ENCODE measurements at places on chromosomes 3 and 15.

GRCh38 chr15:48389691-48390143 is 58.5 kb downstream of the DUT start:
- H3K4me1 ChIP-seq = no peaks in the 10 kb centered on the region
- no peak overlapping the region for H3K27ac ChIP-seq
- H3K27me3 ChIP-seq = no peaks in the 10 kb centered on the region
- no peak for DNase-seq
- H3K36me3 ChIP-seq = no peaks in the 10 kb centered on the region
- H3K4me3 ChIP-seq = no peak overlapping the region

GRCh38 chr15:51879555-51879954 is 50.1 kb downstream of the TMOD3 start:
- H3K4me3 ChIP-seq = no peak overlapping the region
- peaks cover 5% of the 10 kb centered on the region for H3K36me3 ChIP-seq

DNA sequence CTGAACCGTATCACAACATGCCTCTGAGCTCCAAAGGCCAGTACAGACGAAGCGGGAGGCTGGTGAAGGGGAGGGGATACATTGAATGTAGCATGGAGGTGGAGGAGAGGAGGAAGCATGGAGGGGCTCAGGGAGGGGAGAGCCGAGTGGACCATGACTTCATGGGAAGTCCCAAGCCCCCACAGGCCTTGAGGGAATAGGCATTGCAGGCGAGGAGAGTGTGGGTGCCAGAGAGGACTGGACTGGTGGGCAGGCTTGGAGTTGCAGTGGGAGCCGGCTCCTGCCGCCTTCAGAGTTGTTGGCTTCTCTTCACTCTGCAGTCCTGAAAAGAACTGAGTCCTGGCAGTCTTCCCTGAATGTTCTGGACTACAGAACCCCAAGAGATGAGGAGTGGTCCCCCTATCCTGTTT is 3.3 kb upstream of the RNU6-1 start:
- no peak for DNase-seq
- H3K27me3 ChIP-seq = no peaks in the 10 kb centered on the region
- no peak overlapping the region for H3K27ac ChIP-seq
- no peaks in the 10 kb centered on the region for H3K36me3 ChIP-seq

GRCh38 chr3:29312960-29313452 is 32.1 kb downstream of the RBMS3 start:
- H3K4me3 ChIP-seq = no peak overlapping the region
- no peaks in the 10 kb centered on the region for H3K36me3 ChIP-seq
- no peaks in the 10 kb centered on the region for H3K4me1 ChIP-seq
- no peaks in the 10 kb centered on the region for H3K27me3 ChIP-seq

GRCh38 chr3:79491029-79491641 is 276.7 kb downstream of the ROBO1 start:
- H3K4me1 ChIP-seq = no peaks in the 10 kb centered on the region
- DNase-seq = no peak
- H3K4me3 ChIP-seq = no peak overlapping the region
- no peak overlapping the region for H3K27ac ChIP-seq

- no peaks in the 10 kb centered on the region for H3K36me3 ChIP-seq
- no peaks in the 10 kb centered on the region for H3K27me3 ChIP-seq
- no peak for DNase-seq
- H3K4me1 ChIP-seq = peaks cover 5% of the 10 kb centered on the region
- H3K4me3 ChIP-seq = no peak overlapping the region
Observed at GRCh38 chr15:90459368-90459767, 70.4 kb upstream of the CRTC3 start.

DNA sequence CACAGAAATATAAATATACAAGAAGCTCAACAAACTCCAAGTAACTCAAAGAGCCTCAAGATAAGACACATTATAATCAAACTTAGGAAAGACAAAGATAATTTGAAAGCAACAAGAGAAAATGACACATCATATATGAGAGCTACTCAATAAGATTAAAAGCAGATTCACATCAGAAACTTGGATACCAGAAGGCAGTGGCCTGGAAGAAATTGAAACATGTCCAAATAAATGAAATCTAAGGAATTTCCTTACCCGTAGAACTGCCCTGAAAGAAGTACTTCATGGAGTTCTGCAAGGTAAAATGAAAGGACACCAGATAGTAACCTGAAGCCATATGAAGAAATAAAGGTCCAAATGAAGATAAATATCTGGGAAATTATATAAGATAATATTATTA is 113.9 kb downstream of the LSAMP start:
- no peak overlapping the region for H3K27ac ChIP-seq
- no peaks in the 10 kb centered on the region for H3K36me3 ChIP-seq
- no peaks in the 10 kb centered on the region for H3K27me3 ChIP-seq
- no peak overlapping the region for H3K4me3 ChIP-seq
- peaks cover 3% of the 10 kb centered on the region for H3K4me1 ChIP-seq

DNA sequence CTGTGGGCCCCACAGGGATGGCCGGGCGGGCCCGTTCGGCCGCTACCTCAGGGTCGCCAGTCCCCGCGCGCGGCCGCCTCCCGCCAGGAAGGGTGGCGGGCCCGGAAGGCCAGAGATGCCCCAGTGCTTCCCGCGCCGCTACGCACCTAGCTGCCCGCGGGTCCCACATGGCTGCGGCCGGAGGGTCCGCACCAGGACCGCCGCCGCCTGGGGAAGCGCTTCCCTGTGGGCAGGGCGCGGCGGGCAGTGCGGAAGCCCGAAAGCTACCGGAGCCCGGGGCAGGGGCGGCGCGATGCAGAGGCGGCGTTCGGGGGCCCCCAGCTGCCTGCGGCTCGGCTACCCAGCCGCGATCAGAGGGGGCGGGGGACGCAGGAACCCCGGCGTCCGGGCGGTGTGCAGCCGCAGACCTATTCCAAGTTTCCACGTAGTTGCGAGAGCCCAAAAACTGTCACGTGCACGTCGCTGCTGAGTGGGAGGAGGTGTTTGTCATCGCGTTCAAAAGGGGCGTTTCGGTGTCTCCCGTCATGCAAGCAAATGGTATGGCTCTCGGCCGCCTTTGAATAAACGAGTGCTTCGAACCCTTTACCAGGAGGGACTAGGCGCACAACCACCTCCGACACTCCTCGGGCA is at the start of gene TRANK1:
TSS of gene TRANK1 (minus strand) at position 414 of the 630 bp plus-strand sequence. CDS start at position 169, 245 bp downstream.
- H3K27ac ChIP-seq = no peak within 1 kb of the TSS
- DNase-seq = no peak
- peaks cover 11% of the 10 kb centered on the region for H3K27me3 ChIP-seq
- no peaks in the 10 kb centered on the region for H3K36me3 ChIP-seq
- H3K4me3 ChIP-seq = no peak within 1 kb of the TSS

DNA sequence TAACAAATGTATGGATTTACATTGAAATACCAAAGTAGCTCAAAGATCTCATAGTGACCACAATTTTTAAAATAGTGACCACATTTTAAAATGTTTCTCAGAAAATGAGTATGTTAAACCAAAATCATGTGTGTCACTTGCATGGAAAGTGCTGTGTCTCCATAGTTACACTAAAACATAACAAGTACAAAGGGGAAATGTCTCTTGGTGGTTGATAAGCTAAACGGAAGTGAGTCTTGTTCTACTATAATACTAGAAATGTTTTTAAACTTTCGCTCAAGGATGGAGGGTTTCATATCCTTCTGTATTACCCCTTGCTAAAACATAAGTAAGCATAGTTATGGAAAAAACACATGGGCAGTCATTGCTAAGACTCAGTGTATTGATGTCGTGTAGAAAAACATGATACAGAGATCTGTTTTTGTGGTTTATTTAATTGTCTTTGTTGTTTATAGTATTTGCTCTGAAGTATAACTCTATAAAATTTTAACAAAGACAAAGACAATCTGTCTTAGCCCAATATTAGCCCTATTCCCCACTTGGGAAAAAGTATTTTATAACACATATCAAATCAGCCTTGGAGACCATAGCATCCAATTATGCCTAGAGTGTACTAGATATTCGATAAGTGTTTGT is 27.0 kb upstream of the DENND4A start:
- H3K4me3 ChIP-seq = no peak overlapping the region
- H3K27me3 ChIP-seq = no peaks in the 10 kb centered on the region
- no peak for DNase-seq
- no peaks in the 10 kb centered on the region for H3K4me1 ChIP-seq
- no peak overlapping the region for H3K27ac ChIP-seq
- no peaks in the 10 kb centered on the region for H3K36me3 ChIP-seq

DNA sequence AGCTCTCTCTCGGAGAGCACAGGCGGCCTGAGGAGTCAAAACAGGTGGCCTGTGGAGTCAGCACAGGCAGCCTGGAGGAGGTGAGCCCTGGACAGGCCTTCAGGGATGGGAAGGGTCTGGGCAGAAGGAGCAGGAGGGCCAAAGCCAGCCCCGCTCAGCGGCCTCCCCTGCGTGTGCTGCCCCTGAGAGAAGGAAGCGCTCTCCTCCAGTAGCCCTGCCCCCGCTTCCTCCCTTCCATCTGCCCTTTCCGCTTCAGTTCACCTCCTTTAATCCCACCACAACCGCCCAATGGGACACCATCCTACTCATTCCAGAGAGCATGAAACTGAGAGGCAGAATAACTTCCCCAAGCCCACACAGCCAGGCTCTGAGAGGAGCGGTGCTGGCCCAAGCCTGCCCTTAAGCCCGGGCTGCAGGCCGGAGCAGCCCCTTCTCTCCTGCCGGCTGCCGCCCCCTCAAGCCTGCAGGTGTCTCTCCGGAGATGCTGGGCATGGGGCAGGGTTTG is 3.2 kb upstream of the NR2E3 start:
- peak overlapping the region; percentile 79 for H3K27ac ChIP-seq
- H3K4me3 ChIP-seq = no peak overlapping the region
- peak; percentile 57 for DNase-seq
- no peaks in the 10 kb centered on the region for H3K27me3 ChIP-seq
- H3K4me1 ChIP-seq = peaks cover 24% of the 10 kb centered on the region

- no peaks in the 10 kb centered on the region for H3K27me3 ChIP-seq
- no peak overlapping the region for H3K27ac ChIP-seq
- no peak overlapping the region for H3K4me3 ChIP-seq
- H3K4me1 ChIP-seq = no peaks in the 10 kb centered on the region
- DNase-seq = no peak
- no peaks in the 10 kb centered on the region for H3K36me3 ChIP-seq
Observed at GRCh38 chr15:26214290-26214689, 351.2 kb upstream of the ATP10A start.

DNA sequence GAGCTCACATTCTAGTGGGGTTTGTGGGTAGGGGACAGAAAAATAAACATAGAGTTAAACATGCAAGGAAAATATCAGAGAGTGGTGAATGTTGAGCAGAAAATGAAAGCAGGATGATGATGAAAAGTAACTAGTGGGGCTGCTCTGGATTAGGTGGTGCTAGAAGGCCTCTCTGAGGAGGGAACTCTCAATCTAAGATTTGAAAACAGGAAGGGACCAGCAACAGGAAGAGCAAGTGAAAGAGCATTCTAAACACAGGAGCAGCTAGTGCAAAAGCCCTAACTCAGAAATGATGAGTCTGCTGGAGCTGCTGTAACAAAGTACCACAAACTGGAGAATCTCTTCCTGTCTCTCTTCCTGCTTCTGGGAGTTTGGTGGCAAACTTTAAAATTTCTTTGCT is 468.6 kb upstream of the AGTR1 start:
- no peaks in the 10 kb centered on the region for H3K36me3 ChIP-seq
- peaks cover 1% of the 10 kb centered on the region for H3K4me1 ChIP-seq
- DNase-seq = no peak
- no peak overlapping the region for H3K27ac ChIP-seq

DNA sequence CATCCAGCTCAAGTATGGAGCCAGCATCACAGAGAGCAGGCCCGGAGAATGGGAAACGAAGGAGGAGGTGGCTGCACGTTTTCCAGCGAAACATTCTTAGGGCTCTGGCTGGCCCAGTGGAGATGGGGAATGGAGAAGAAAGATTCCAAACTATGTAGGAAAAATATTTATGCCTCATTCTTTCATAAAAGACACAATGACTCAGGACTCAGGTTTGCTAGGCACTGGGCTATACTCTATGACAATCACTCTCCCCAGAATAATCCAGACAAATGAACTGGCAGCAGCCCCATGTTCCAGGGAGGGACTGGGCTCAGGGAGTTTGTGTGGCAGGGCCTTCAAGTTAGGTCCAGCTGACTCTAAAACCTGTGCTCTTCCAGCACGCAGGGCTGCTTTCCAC is 110.8 kb upstream of the RAD18 start:
- no peak for DNase-seq
- H3K4me1 ChIP-seq = peaks cover 6% of the 10 kb centered on the region
- H3K27ac ChIP-seq = no peak overlapping the region
- H3K4me3 ChIP-seq = no peak overlapping the region

DNA sequence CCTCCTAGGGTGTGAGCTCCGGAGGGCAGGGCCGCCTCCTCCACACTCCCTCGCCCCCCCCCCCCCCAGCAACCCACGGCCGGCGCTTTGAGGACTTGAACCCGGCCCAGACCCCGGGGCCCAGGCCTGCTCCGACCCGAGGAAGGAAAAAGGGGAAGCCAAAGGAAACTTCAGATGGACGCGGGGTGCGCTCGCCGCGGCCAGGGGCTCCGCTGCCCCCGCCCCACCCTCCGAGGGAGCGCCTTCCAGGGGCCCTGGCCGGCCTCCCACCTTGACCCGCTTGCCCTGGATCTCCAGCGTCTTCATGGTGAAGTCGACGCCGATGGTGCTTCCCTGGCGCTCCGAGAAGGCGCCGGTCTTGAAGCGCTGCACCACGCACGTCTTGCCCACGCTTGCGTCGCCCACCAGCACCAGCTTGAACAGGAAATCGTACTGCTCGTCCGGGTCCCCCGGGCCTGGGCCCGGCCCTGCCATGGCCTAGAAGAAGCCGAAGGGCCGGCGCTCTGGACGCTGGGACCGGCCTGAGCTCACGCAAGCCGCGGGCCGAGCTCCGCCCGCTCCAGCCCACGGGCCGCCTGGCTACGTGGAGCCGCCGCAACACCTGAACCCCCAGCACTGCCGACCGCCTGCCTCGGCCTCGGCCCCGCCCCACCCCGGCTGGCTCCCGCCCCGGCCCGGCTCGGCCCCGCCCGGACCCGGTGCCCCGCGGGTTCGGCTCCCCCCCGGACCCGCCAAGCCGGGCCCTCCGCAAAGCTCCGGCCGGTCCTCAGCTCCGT is 400 bp downstream of the RAB43 start:
- peak; percentile 27 for DNase-seq
- H3K27me3 ChIP-seq = no peaks in the 10 kb centered on the region
- peak overlapping the region; percentile 72 for H3K4me3 ChIP-seq
- no peaks in the 10 kb centered on the region for H3K36me3 ChIP-seq
- no peak overlapping the region for H3K27ac ChIP-seq

GRCh38 chr3:8519156-8519555 is 17.5 kb downstream of the LMCD1 start:
- H3K4me1 ChIP-seq = peaks cover 6% of the 10 kb centered on the region
- H3K27me3 ChIP-seq = no peaks in the 10 kb centered on the region
- H3K36me3 ChIP-seq = no peaks in the 10 kb centered on the region
- DNase-seq = no peak

GRCh38 chr3:196202516-196202970 is 8.7 kb downstream of the ZDHHC19 start:
- no peak overlapping the region for H3K27ac ChIP-seq
- H3K4me3 ChIP-seq = no peak overlapping the region
- peaks cover 22% of the 10 kb centered on the region for H3K27me3 ChIP-seq
- H3K36me3 ChIP-seq = no peaks in the 10 kb centered on the region
- H3K4me1 ChIP-seq = no peaks in the 10 kb centered on the region

GRCh38 chr3:182294256-182294655 is 499.0 kb upstream of the ATP11B start:
- peaks cover 3% of the 10 kb centered on the region for H3K4me1 ChIP-seq
- H3K36me3 ChIP-seq = no peaks in the 10 kb centered on the region
- H3K4me3 ChIP-seq = no peak overlapping the region
- no peak for DNase-seq

GRCh38 chr15:87761736-87762509 is 494.6 kb downstream of the NTRK3 start:
- H3K4me3 ChIP-seq = no peak overlapping the region
- H3K27ac ChIP-seq = no peak overlapping the region
- no peak for DNase-seq
- H3K36me3 ChIP-seq = no peaks in the 10 kb centered on the region
- no peaks in the 10 kb centered on the region for H3K27me3 ChIP-seq
